ENCODE measurements at places on chromosomes 4 and X.

GRCh38 chrX:147183161-147183560, 368.6 kb upstream of the CXorf51A start:
- no peak for DNase-seq

DNA sequence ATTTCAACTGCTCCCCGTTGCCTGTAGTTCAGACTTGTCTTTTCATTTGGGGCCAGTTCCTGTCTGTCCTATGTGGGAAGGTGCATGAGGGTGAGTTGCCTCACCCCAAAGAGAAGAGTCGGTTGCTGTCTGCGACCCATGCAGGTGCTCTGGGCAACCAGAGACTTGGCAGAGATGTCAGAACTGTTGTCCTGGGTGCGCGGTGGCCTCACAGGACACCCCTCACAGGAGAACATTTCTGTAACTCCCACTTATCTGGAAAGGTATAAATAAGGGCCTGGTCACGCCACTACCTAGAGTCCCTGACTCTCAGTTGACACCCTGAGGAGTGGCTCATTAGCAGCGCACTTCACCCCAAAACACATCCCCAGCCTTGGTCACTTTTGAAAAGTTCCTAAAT, 9.7 kb upstream of the NAT8L start:
- DNase-seq, result no peak

GRCh38 chr4:150010525-150011126, 67.6 kb upstream of the DCLK2 start:
- DNase-seq, result no peak

DNA sequence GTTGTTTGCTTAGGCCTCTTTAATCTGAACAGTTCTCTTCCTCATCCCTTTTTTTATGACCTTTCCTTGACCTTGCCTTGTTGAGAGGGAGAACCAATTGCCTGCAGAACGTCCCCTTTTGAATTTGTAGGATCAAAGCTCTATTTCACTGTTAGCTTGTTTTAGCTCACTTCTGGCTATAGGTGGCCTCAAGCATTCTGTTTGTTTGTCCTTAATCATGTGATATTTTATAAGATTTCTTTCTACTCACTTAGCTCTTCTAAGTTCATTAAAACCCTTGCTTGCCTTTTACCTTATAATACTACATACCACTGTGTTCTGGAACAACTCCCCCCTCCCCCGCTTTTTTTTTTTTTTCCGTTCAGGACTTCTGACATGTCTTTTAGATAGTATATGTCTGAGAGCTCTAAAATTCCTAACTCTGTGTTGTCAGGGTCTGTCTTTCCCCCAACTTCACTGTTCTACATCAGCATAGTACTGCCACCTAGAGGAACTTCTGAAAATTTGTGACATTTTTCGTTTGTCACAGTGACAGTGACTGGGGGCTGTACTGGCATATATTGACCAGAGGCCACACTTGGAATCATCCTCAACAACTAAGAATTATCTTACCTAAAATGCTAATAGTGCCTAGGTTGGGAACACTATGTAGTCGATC, 128.5 kb downstream of the LARP7 start:
- DNase-seq, result no peak

DNA sequence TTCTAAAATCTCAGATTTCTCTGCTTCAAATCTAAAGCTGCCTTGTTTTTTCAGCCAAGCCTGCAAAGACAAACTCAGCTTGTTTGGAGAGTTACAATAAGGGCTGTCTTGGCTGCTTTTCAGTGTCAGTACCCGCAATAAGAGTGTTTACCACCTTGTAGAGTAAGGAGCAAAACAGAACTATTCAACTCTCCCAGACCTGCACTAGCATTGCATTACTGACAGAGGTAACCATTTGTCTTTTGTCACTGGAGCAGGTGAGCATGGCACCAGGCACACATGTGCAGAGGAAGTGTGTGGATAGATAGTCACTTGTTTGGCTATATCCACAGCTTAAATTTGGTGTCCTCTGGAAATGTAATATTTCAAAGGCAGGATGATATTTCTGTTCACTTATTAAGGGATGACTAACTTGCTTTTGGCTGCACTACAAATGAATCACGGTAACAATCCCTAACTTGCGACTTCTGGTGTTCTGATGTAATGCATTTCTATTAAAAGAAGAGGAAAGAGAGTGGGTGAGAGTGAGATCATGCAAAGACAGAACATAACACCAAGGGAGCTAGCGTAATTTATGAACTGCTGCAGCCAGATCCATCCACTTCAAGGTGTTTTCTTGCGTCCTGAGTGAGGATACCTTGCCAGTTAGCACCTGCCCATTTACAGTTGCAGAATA, 38.6 kb downstream of the PTCHD1 start:
- no peak for DNase-seq

- no peak for DNase-seq
Measured at GRCh38 chrX:118143578-118143977, 27.0 kb upstream of the KLHL13 start.

DNA sequence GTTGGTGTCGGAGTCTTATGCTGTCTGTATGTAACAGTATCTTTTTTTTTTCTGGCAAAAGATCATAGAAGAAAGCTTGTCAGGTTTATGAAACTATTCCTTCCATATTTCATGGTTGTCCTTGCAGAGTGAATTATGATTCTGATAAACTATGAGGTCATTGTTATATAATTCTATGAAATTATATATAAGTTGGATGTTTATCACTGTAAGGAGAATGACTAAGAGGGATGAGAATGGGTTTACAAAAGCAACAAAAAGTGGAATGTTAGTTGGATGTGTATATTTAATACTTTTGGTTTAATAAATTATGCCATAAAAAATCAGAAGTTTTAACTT, 43.1 kb downstream of the RAPGEF2 start:
- DNase-seq, result no peak

Data from CD4-positive, alpha-beta T cell (primary cell).